ENCODE measurements at places on chromosomes 3 and 15. TPM values are rescaled to one million over a fixed set of nuclear protein-coding genes. Genes with fewer than 3 reads are reported as not detected.

- DNase-seq, result no peak
These were observed 127.9 kb downstream of the SLC25A26 start for GRCh38 chr3:66348704-66349103.

- DNase-seq, result no peak
These were observed 152.4 kb upstream of the LRRFIP2 start for GRCh38 chr3:37326801-37327200.

Gene LTF
- total RNA-seq, result not detected

Gene OR5H6
- not detected for total RNA-seq

Gene DNAH12
- total RNA-seq, result not detected

DNA sequence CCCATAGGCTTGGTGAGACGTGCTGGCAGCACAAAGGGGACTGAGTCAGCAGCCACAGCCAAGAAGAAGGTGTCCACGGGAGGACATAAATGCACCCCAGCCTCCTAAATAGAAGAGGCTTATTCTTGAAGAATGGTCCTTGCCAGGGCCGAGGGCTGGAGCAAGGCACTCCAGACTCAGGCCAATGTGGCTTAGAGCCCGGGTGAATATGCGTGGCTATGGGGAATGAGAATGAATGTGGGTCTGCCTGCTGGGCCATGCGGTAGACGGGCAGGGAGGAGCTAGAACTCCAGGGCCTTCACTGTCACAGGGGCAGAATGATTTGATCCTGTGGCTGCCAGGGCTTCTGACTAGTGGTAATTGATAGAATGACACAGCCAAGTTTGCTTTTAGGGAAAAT, 34.0 kb downstream of the DHX30 start:
- DNase-seq, result no peak

All from MG63 (cell line).